ENCODE measurements at places on chromosomes 13 and 19.

- DNase-seq: no peak
Measured at GRCh38 chr19:12913011-12913561, 6.0 kb downstream of the SYCE2 start.

- DNase-seq: no peak
Measured at GRCh38 chr13:25117312-25117711, 21.4 kb downstream of the PABPC3 start.

- DNase-seq: no peak
Measured at GRCh38 chr19:38378866-38379265, 4.5 kb downstream of the PSMD8 start.

DNA sequence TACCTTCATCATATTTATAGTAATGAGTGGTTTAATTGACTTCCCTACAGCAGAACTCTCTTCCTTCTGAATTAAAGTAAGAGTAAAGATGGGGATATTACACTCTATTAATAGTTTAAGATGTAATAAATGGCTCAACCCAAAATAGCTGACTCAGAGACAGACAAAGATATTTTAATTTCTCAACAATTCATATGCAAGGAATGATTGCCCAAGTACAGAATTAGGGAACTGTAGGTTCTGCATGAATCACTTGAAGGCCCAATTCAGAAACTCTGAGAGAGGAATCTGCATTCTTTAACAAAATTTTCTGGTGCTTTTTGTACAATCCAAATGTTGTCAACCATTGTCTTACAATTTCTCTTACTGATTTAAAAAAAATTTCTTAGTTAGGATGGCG is 42.9 kb upstream of the PCDH9 start:
- DNase-seq: no peak

DNA sequence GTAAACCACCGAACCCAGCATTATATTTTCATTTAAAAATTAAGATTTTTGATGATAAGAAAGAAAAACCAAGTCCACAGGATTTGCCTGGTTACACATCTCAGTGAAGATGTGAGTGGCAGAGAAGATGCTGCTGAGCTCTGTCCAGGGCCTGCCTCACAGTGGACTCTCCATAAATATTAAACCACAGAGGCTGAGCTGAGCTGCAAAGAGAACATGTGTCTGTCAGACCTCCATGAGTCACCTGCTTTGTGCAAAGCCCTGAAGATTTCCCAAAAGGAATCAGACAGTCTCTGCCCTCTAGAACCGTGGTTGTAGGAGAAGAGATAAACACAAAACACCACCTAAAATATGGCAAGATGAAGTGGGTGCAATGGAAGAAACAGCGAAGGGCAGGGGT is 127.2 kb upstream of the TSC22D1 start:
- DNase-seq: no peak

- no peak for DNase-seq
Measured at GRCh38 chr13:95451656-95452055, 100.9 kb upstream of the CLDN10 start.

- DNase-seq: no peak
Measured at GRCh38 chr19:52896431-52897137, 851 bp downstream of the ZNF320 start.

DNA sequence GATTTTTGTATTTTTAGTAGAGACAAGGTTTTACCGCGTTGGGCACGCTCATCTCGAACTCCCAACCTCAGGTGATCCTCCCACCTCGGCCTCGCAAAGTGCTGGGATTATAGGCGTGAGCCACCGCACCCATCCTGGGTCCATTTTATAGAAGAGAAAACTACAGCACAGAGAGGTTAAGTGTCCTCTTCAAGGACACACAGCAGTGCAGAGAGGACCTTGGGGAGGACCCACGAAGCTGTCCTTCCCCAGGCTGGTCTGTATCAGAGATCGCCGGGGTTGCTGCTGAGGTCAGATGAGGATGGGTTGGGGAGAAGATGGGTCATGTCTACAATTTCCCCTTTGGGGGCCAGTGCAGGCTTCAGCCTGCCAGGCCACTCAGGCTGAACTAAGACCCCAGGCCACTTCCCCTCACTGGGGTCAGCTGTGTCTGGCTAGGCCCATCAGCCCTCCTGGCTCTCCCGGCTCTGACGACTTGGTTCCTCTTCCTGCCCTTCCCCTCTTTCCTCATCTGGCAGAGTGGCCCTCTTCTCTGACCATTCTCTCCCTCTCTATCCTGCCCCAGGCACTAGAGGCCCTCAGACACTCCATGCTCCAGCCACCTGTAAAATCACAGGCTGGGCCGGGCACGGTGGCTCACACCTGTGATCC is 9.6 kb downstream of the MYO1F start:
- no peak for DNase-seq

- DNase-seq: no peak
Measured at GRCh38 chr13:33260168-33261098, 25.1 kb downstream of the STARD13 start.

DNA sequence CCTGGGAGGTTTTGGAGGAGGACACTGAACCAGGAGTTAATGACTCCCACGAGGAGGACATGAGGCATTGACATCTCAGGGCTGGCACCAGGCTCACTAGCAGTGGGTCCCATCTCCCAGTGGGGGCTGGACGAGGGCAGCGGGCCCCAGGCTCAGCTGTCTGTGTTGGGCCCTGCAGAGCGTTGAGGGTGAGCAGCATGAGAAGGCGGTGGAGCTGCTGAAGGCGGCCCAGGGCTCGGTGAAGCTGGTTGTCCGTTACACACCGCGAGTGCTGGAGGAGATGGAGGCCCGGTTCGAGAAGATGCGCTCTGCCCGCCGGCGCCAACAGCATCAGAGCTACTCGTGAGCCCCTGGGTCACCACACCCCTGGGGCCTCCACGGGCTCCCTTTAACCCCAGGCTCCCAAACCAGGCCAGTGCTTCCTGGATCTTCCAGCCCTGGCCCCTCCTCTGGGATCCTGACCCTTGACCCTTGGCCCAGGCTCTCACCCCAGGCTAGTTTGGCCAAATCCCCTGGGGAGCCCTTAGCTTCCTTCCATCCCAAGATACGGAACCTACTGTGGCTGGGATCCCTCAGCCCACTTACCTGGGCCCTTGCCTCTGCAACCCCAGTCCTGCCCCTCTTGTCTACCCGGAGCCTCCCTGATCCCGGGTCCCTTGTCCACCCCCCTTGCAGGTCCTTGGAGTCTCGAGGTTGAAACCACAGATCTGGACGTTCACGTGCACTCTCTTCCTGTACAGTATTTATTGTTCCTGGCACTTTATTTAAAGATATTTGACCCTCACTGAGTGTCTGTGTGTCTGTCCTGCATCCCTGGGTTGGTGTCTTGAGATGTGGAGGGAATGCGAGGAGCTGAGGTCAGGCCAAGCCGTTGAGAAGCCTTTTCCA is 1.0 kb downstream of the C19orf73 start:
- DNase-seq: no peak

GRCh38 chr13:92951273-92951890 is 275.2 kb upstream of the GPC6 start:
- no peak for DNase-seq

DNA sequence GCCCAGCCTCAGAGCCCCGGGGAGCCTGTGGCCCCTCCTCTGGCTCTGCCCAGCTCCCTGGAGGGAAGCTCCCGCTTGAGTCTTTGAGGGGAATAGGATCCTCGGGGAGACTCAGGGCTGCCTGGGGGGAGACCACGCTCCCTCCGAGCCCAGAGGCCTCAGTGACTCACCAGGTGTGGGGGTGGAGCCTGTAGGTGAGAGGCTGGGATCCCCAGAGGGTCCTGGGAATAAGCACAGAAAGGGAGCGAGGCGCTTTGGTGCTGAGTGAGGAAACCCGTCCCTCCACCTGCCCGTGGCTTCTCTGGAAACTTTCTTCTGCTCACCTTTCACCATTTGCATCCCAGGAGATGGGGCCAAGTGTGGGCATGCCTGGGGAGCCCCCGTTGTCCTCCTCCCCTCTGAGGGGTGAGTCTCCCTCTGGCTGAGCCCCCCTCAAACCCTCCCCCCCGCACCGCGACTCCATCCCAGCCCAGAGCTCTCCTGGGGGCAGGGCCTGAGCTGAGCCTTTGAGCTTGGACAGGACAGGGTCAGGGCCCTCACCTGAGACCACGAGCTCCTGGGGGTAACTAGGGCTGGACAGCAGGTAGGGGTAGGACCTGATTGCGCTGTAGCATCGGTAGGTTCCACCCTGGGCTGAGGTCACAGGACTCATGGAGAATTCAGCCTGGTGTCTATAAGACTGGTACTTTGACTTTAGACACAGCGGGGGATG is 2.7 kb downstream of the LILRB5 start:
- no peak for DNase-seq

DNA sequence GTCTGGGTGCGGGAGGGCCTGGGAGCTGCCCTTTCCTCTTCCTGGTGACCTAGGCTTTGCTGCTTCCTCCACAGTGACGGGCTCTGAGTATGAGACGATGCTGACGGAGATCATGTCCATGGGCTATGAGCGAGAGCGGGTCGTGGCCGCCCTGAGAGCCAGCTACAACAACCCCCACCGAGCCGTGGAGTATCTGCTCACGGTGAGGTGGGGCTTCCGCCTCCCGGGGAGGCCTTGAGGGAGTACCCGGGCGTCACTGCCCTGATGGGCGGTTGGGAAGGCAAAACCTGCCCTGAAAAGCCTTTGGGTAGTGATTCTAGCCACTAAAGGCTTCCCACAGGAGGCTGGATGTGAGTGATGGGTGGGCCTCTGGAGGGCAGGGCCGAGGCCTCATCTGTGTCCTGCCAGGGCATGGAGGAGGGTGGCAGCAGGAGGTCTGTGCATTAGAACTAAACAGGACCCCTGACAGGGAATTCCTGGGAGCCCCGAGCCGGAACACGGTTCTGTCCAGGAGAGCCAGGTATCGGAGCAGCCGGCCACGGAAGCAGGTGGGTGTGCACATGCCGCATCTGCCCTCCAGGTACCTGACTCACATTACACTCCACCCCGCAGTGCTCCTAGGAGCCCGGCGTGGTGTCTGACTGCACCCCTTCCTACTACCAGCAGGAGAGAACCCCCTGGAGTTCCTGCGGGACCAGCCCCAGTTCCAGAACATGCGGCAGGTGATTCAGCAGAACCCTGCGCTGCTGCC is 3.1 kb downstream of the RAD23A start:
- no peak for DNase-seq

GRCh38 chr19:12789904-12790619 is 1.2 kb upstream of the JUNB start:
- DNase-seq: no peak

DNA sequence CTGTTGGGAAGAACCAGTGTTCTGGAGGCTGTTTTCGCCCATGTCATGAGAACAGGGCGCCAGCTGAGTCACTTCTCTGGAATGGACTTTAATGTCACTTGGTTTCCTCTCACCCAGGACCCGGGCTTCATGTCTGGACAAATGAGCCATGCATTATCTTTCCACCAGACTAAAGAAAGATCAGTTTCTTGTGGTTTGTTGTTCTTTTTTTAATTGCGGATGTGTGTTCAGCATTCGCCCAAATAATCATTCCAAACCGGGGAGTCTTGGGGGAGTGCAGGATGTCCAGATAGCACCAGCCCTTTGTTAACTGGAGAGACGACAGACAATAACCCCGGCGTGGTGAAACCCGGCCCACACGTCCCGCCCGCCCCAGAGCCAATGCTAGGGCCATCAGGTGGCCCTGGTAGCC is 102.5 kb downstream of the COL4A2 start:
- DNase-seq: no peak

GRCh38 chr13:90723381-90723780 is 624.1 kb upstream of the MIR17HG start:
- DNase-seq: no peak

DNA sequence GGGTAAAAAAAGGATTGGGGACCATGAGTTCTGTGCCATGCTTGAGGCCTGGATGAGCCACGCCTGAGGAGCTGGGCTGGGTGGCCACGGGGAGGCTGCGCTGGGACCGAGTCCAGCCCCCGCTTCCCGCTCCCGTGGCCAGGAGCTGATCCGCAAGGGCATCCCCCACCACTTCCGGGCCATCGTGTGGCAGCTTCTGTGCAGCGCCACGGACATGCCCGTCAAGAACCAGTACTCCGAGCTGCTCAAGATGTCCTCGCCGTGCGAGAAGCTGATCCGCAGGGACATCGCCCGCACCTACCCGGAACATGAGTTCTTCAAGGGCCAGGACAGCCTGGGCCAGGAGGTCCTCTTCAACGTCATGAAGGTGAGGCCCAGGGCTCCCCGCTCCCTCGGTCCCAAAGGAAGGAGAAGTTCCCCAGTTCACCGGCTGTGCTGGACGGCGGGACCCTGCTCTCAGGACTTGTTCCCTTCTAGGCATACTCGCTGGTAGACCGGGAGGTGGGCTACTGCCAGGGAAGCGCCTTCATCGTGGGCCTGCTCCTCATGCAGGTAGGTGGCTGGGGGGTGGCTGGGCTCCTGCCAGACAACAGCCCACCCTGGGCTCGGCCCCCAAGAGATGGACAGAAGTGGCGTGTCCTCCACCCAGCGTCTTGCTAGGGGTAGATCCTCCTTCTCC is 18.9 kb downstream of the EVI5L start:
- no peak for DNase-seq

DNA sequence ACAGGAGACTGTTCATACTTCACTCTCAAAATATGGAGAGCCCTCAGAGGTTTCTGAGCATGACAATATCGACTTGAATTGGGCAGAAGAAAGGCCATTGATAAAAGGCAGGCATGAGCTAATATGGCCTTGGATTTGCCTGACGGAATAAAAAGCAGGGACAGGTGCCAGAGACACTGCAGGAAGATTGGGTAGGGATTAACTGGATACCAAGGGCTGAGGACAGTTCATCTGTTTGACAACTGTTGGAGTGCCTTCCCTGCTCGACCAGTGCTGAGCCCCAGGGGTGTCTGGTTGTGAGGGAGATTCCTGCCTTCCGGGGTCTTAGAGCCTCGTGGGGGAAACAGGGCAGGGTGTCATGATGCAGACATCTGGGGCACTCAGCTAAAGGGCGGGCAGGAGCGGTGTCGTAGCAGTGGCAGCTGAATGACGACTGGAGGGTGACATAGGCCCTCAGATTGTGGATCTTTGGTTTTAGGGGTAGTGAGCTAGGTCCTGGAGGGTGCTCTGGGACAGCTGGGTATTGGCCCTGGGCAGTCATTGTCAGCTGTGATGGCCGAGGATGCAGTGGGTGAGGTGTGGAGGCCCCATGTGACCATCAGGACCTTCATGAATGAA is 12.3 kb downstream of the GATAD2A start:
- no peak for DNase-seq

All from Panc1 (cell line).